ENCODE measurements at places on chromosomes 16 and 17. TPM values are rescaled to one million over a fixed set of nuclear protein-coding genes. Genes with fewer than 3 reads are reported as not detected.

GRCh38 chr16:52578829-52579498 is 32.0 kb upstream of the TOX3 start:
- DNase-seq = no peak

DNA sequence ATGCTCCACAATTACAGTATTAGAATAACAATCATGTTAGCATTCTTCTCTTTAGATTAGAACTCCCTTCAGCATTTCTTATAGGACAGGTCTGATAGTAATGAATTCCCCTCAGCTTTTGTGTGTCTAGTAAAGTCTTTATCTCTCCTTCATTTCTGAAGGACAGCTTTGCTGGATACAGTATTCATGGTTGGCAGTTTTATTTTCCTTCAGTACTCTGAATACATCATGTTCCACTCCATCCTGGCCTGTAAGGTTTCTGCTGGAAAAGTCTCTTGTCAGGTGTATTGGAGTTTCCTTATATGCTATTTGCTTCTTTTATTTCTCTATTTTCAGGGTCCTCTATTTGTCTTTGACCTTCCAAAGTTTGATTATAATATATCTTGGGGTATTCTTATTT is 4.0 kb upstream of the ABCA10 start:
- no peak for DNase-seq

GRCh38 chr16:50815382-50815781 is 73.5 kb downstream of the CYLD start:
- DNase-seq = no peak

DNA sequence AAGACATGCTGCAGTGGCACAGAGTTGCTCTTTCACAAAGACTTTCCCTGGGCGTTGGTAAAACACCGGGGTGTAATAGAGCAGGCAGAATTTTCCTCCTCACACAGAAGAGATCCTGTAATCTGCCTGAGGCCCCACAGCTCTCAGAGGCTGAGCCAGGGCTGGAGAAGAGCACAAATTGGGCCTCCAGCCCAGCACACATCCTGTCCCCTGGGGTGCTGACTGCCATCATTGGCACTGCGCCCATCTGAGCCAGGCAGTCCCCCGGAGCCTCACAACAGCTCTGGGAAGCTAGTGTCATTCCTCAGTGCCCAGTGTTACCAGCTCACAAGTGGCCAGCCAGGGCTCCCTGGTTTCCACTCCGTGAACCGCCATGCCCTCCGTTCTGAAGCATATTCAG is 119.4 kb downstream of the SOCS1 start:
- DNase-seq = no peak

GRCh38 chr17:44575403-44575802 is 18.1 kb downstream of the FZD2 start:
- no peak for DNase-seq

GRCh38 chr17:27471321-27472269 is 15.3 kb downstream of the KSR1 start:
- peak; percentile 36 for DNase-seq

GRCh38 chr17:15891318-15891717 is 53.6 kb upstream of the ADORA2B start:
- DNase-seq = no peak

DNA sequence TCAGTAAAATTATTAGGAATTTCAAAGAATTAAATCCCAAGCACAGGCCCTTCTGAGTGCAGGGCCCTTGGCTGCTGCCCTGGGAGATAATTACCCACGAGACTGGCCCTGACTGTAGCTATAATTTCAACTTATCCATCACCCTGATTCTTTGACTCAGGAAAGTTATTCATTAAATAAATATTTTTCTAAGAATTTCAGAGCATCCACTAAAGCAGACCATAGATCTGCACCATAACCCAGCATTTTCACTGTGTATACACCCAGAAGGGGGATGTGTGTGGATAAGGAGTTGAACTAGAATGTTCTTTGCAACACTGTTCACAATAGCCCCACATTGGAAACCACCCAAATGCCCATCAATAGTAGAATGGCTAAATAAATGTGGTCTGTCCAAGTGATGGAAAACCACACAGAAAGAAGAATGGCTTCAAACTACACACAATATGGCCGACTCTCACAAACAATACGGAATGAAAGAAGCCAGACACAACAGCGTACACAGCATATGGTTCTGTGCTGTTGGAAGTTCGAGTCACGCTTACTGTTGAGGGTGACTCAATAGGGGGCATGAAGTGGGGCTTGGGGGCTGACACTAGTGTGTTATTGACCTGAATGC is 33.9 kb upstream of the MEAK7 start:
- no peak for DNase-seq

CALB2 gene
- total RNA-seq = 68.8 TPM

KRT33B gene
- total RNA-seq = not detected

TLCD1 gene
- total RNA-seq = 44.6 TPM

All from HT-29 (cell line).